ENCODE measurements at places on chromosomes 1 and 21.

- no peak for DNase-seq
These were observed 22.9 kb upstream of the LAMC1 start for GRCh38 chr1:183000167-183000962.

DNA sequence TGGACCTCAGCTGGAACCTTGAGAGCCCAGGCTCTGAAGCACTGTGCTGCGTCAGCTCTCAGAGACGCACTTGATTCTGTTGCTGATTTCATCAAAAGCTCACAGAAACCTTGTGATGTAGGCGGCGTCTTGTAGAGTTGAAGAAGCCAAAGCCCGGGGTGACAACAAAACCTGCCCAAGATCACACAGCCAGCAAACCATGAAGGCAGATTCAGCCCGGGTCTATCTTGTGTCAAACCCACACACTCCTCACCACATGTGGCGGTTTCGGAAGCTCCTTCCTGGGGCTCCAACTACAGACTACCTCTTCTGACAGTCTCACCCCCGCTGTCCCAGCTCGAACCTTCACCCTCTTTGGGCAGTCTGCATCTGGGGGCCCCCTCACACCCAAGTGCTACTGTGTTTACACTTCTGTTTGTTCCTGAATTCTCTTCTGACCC lies 50.4 kb downstream of the TENT5C start:
- DNase-seq: peak; percentile 79

DNA sequence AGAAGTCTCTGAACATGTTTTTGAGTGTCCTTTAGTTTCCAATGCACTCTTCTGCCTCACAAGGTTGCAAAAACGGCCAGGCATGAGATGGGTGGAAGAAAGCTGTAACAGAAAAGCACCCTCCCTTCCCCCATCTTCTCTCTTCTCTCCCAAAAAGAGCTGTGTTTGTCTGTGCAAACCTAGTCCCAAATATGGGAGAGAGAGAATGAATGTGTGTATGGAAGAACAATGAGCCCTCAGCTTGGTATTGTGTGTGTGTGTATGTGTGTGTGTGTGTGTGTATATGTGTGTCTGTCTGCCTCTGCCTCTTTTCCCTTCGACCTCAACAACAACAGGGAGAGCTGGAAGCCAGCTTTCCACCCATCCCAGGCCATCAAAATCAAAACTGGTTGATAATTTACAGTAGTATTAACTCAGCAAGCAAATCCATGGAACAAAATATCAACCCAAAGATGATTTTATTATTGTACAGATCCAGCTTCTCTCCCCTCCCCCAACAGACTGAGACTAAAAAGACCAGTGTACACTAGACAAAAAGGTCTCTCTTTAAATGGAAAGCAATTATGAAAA lies 1.8 kb downstream of the RERE start:
- DNase-seq: no peak

- DNase-seq: no peak
These were observed 9.4 kb upstream of the BACH1 start for GRCh38 chr21:29289317-29289716.

DNA sequence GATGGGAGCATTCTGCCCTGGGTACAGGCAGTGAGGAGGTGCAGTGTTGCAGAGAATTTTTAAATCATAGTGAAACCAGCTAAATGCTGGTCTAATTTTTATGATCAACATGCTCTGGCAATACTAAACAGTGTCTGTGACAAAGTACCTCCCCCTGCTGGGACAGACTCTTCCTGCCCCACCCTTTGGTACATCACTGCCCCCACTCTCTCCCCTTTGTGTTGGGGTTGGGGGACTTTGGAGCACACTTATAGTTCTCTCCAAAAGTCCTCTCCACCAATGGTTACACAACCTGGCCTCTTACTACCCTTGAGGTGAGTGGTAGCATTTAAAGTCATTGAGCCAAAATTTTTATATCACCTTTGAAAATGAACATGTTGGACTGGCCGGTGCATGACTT lies 48.2 kb upstream of the GUCA2B start:
- DNase-seq: no peak

DNA sequence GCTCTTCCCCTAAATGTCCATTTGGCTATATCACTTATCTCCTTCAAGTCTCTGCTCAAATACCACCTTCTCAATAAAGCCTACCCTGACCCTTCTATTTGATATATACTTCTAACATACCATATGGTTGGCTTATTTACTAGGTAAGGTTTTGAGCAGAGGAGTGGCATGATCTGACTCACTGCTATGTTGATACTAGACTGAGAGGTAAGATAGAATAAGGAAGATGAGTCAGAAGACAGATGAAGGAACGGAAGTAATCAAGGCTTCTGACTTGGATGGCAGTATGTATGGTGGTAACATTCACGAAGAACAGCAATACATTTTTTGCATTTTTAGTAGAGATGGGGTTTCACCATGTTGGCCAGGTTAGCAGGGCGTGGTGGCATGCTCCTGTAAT lies 4.8 kb upstream of the HRNR start:
- no peak for DNase-seq

GRCh38 chr21:45146801-45147200 lies 72.4 kb downstream of the ADARB1 start:
- DNase-seq: no peak

DNA sequence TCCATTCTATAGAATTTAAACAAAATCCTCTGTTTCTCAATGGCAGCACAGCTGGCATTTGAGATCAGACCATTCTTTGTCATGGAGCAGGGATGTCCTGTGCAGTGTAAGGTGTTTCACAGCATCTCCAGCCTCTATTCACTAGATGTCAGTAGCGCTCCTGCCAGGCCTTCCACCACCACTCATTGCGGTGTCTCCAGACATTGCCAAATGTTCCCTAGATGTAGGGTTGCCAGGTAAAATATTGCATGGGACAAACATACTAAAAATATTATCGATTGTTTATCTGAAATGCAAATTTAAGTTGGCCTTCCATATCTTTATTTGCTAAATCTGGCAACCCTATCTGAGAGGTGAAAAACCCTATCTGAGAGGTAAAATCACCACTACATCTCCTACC lies 11.7 kb downstream of the ITLN2 start:
- DNase-seq: no peak

- peak; percentile 4 for DNase-seq
These were observed 96.7 kb downstream of the DYRK1A start for GRCh38 chr21:37463083-37463801.

DNA sequence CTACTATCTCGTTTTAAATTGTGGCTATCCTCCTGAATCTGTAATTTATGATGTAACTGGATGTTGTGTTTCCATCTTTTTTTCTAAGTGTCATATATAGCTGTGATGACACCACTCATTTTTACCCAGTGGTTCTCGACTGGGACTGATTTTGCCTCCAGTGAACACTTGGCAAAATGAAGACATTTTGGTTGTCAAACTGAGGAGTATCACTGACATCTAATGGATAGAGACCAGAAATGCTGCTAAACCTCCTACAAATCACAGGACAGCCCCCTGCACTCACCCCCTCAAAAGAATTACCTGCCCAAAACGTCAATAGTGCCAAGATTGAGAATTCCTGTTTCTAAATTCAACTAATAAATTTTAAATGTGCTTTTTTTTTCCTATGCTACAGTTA lies 1.9 kb downstream of the TRMT13 start:
- DNase-seq: no peak

DNA sequence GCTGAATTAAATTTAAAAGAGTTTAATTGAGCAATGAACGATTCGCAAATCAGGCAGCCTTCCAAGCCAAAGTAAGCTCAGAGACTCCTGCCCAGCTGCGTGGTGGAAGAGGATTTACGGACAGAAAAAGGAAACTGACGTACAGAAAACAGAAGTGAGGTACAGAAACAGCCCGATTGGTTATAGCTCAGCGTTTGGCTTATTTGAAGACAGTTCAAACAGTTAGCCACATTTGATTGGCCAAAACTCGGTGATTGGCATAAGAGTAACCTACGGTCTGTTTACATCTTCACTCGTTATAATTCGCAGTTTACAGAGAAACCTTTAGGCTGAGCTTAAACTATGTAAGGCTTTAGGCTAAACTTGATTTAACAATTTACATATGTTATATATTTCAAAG lies 46.9 kb downstream of the CR1L start:
- no peak for DNase-seq

DNA sequence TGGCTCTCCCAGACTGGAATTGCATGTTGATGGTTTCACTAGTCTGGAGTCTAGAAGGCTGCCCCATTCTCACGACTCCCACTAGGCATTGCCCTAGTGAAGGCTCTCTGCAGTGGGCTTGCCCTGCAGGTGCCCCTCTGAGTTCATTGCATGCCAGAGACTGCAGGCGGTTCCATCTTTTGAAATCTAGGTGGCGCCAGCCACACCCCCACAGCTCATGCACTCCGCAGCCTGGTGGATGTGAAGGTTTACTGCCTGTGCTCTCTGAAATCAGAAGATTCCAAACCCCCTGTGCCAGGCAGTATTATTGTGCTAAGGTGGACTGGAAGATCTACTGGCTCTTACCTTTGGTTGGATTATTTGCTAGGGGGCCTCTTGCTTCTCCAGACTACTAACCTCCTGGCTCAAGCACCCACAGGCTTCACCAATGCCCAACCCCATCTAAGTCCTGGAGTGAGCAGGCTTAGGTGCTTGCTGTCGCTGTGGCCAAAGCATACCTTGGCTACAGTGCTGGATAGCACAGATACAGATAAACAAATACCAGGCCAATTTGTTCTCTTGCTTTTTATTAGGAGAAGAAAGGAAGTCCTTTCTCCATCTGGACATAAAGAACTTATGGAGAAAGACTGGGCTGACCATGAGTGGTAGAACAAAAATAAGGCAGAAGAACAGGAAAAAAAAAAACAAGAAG lies 83.5 kb upstream of the SIM2 start:
- no peak for DNase-seq

GRCh38 chr1:104592926-104593325 lies 843.2 kb downstream of the AMY1C start:
- DNase-seq: no peak

- no peak for DNase-seq
These were observed 35.6 kb upstream of the LRRC3 start for GRCh38 chr21:44419679-44420078.

- no peak for DNase-seq
These were observed 14.2 kb upstream of the RGS4 start for GRCh38 chr1:163055005-163055404.

GRCh38 chr1:153246018-153246417 lies 13.5 kb upstream of the LORICRIN start:
- no peak for DNase-seq

DNA sequence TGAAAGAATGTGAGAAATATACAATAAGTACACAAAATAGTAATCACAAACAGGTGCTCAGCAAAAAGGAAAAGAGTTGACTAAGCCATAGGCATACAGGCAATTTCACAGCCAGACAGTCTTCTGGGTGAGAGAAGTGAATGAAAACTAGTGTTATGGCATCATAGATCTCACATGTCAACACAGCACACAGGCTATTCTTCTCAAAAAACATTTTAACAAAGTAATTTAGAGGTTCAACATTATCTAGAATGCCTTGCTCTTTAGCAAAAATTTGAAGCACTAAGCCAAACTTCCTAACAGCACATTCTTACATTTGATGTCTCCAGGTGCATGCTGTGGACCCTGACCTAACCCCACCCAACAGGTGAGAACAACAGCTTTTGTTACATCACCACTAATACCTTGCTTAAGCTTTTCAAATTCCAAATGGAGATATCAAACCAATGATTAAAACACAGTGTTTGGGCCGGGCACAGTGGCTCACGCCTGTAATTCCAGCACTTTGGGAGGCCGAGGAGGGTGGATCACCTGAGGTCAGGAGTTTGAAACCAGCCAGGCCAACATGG lies 30.5 kb downstream of the OTUD7B start:
- no peak for DNase-seq

GRCh38 chr1:38489844-38490270 lies 369.7 kb downstream of the RRAGC start:
- peak; percentile 25 for DNase-seq

GRCh38 chr1:95635811-95636210 lies 401.8 kb downstream of the RWDD3 start:
- no peak for DNase-seq

GRCh38 chr1:3508757-3509415 lies 54.4 kb downstream of the ARHGEF16 start:
- no peak for DNase-seq

DNA sequence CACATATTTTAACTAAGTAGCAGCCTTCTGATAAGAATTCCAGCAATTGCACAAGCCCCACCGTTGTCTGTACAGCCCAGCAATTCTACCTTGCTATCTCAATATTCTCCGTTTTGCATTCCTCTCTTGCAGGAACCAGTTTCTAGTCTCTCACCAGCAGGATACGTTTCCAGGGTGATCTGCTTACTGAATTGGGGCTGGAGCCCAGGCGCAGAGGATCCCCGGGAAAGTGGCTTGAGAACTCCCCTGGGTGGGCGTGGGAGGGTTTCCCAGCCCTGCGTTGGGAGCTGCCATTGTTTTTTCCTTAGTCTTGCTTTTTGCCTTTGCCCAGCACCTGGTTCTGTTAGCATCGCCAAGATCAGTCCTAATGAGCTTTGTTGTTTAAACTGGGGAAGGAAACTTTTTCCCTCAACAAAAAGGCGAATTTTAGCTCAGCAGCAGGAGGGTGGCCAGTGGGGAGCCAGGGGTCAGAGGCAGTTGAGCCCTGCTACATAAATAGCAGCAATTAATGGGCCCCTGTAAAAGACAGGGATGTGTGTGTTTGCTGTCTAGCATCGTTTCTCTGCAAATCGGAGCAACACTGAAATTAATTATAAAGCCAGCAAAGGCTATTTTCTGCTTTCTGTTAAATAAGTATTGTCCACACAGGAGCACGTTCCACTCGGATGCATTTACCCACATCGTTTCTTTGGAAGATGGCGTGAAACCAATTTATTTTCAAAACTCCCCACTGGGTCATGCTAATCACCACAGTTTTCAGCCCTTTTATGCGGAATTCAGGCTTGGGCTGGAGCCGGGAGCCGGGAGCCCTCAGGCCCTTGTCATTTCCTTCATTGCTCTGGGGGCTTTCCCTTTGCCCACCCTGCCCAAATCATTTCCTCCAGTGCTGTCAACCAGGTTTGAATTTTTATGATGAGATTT lies 36.6 kb downstream of the HUNK start:
- no peak for DNase-seq

GRCh38 chr1:22326372-22326915 lies 125.2 kb upstream of the ZBTB40 start:
- DNase-seq: no peak

DNA sequence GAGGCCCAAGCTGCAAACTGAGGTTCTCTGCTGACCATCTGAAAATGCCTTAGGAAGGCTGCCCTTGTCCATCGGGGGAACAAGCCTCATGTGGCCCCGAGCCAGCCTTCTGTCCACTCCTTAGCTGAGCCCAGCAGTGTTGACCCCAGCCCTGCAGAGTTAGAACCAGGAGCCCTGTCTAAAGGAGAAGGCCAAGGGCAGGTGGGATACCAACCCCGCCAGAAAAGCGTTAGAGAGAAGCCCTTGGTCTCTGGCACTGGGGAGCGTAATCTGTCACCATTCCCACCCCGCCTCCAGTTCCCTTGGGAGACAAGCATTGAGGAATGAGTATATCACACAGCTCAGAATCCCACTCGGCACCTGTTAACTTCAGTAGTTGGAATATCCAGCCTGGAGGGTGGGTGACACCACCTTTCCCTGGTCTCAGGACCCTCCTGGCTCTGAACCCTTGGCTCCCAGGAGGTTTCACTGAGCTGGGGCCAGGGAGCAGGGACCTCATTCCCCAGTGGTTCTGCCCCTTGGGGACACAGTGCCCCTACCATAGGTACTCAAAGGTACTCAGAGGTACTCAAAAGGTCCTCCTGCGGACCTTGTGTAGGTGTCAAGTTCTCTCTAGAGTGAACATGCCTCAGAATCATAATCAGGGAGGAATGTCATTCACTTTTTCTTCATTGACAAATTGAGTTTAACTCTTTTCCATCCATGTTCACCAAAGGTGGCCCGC lies 16.4 kb downstream of the ETS2 start:
- DNase-seq: no peak
